Aorta (tissue), 5 donors: ENCODE measurements at places on chromosomes 7 and 10. TPM values are rescaled to one million over a fixed set of nuclear protein-coding genes. Genes with fewer than 3 reads are reported as not detected.

GRCh38 chr10:72740528-72740927 lies 48.6 kb downstream of the MCU start:
- H3K27me3 ChIP-seq = no peaks in the 10 kb centered on the region
- no peak for DNase-seq
- H3K36me3 ChIP-seq = no peaks in the 10 kb centered on the region
- no peak overlapping the region for H3K4me3 ChIP-seq
- no peak overlapping the region for H3K27ac ChIP-seq

The AMPH gene
- total RNA-seq = 6.3 TPM

DNA sequence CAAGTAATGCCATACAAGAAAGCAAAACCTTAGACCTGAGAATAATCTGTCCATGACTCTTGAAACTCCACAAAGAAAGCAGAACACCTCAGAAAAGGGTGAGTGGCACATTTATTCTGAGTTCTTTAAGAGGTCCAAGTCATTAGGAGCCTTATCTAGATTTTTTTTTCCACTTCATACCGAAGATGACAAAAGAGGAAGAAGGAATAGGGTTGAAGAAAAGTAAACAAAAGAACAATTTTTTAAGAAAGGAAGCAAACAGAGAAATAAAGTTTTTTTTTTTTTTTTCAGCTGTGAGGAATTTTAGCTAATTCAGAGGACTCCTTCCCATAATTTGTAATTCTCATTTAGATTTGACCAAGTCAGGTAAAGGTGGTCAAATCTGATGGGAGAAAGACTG lies 13.1 kb upstream of the MTPN start:
- H3K4me3 ChIP-seq = no peak overlapping the region
- H3K27ac ChIP-seq = no peak overlapping the region
- no peaks in the 10 kb centered on the region for H3K4me1 ChIP-seq
- no peaks in the 10 kb centered on the region for H3K27me3 ChIP-seq

DNA sequence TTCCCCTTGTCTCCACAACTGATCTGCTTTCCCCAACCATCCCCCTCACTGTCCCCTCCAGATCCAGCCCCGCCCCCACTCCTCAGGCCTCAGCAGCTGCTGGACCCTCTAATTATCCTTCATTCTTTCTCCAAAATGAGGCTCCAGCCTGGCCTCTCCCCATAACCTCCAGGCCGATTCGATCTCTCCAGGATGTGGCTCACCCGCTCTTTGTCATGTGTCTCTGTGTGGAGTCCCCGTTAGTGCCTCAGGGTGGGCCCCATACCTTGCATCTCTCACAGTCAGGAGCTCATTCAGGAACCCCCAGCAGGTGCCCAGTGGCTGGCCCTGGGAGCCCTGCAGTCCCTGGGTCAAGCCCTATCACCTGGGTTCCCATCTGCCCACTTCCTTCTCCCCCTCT lies 1.3 kb downstream of the PILRA start:
- no peaks in the 10 kb centered on the region for H3K4me1 ChIP-seq
- no peak for DNase-seq
- H3K4me3 ChIP-seq = no peak overlapping the region
- no peak overlapping the region for H3K27ac ChIP-seq
- no peaks in the 10 kb centered on the region for H3K27me3 ChIP-seq

GRCh38 chr10:70094250-70094649 lies 38.4 kb downstream of the AIFM2 start:
- H3K36me3 ChIP-seq = peaks cover 2% of the 10 kb centered on the region
- H3K27me3 ChIP-seq = no peaks in the 10 kb centered on the region
- no peak overlapping the region for H3K27ac ChIP-seq
- no peak overlapping the region for H3K4me3 ChIP-seq

DNA sequence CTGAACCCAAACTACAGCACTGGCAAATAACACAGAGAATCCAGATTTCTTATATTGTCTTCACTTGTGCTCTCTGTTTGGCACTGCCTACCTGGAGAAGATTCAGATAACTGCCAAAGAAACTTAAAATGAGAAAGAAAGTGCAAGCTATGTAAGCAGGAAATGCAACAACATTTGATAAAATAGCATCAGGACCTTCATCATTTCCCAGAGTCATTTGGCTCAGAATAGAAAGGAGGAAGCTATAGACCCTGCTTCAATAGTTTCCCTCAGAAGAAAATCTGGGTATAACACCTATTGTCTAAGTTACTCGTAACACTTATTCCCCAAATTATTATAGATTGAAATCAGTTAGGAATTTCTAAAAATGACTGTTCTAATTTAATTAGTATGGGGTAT lies 56.2 kb downstream of the CC2D2B start:
- H3K36me3 ChIP-seq = no peaks in the 10 kb centered on the region
- H3K27ac ChIP-seq = no peak overlapping the region
- no peaks in the 10 kb centered on the region for H3K27me3 ChIP-seq
- DNase-seq = no peak
- H3K4me1 ChIP-seq = no peaks in the 10 kb centered on the region
- no peak overlapping the region for H3K4me3 ChIP-seq

DNA sequence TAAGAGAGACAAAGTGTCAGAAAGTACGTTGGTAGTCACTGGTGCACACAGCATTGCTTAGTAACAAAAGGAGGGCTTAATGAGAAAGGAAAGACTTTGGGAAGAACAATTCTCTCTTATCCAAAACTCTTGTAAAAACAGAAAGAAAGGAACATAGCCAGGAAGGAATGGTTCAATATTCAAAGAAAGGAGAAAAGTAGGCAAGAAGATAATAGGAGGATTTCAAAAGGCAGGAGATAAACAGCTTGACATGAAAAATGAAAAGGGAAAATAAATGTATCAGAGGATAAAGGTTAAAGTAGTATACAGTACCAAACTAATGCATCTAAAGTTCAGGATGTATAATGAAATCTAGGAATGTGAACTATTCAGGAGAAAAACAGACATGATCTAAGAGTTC lies 20.1 kb downstream of the ZFAND4 start:
- H3K4me3 ChIP-seq = no peak overlapping the region
- no peak overlapping the region for H3K27ac ChIP-seq
- H3K4me1 ChIP-seq = no peaks in the 10 kb centered on the region
- H3K36me3 ChIP-seq = no peaks in the 10 kb centered on the region
- H3K27me3 ChIP-seq = no peaks in the 10 kb centered on the region

The CALHM3 gene
- total RNA-seq = not detected

DNA sequence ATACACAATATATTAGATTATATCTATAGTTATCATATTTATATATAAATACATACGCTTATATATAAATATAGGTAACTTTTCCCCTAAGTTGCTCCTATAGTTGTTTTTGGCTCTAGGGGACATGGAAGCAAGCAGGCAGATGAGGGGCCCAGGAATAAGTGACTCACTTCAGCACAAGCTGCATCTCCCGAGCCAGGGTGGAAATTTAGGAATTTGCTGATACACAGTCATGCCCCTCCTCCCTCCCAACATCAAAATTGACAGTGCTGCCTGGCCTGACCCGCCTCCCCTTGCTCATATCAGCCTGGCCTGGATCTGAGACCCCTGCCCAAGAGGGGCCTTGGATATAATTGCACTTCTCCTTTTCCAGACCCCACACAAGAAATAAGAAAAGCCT lies 33.8 kb downstream of the MKI67 start:
- no peak overlapping the region for H3K4me3 ChIP-seq
- no peaks in the 10 kb centered on the region for H3K4me1 ChIP-seq
- H3K27me3 ChIP-seq = no peaks in the 10 kb centered on the region
- no peaks in the 10 kb centered on the region for H3K36me3 ChIP-seq

- no peaks in the 10 kb centered on the region for H3K36me3 ChIP-seq
- H3K4me1 ChIP-seq = no peaks in the 10 kb centered on the region
- H3K4me3 ChIP-seq = no peak overlapping the region
Measured at GRCh38 chr7:37781156-37781555, 67.2 kb upstream of the NME8 start.

DNA sequence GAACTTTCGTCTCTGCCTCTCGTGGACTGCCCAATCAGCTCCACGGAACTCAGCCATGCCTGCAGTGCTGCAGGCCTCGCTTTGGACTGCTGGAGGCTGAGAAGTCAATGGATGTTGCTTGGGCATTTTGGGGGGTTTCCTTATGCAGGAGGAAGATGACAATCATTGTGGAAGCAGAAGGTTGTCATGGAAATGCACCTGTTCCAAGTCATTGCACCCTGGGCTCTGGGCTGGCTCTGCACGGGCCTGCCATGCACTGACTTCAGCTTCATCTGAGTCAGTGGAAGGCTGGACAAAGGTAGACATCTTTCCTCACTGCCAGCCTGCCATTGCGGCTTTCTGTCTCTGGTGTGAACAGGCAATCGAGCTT lies 217.3 kb downstream of the RPS24 start:
- H3K27me3 ChIP-seq = no peaks in the 10 kb centered on the region
- no peak for DNase-seq
- H3K4me1 ChIP-seq = no peaks in the 10 kb centered on the region
- H3K4me3 ChIP-seq = no peak overlapping the region

The PIP gene
- total RNA-seq = not detected

- H3K4me1 ChIP-seq = no peaks in the 10 kb centered on the region
- no peak overlapping the region for H3K4me3 ChIP-seq
- H3K27me3 ChIP-seq = no peaks in the 10 kb centered on the region
- peaks cover 1% of the 10 kb centered on the region for H3K36me3 ChIP-seq
Measured at GRCh38 chr10:98384531-98385133, 30.4 kb downstream of the PYROXD2 start.

The COL13A1 gene
- total RNA-seq = 9.3 TPM

GRCh38 chr7:93018716-93019115 lies 99.1 kb downstream of the SAMD9 start:
- no peaks in the 10 kb centered on the region for H3K36me3 ChIP-seq
- H3K27me3 ChIP-seq = no peaks in the 10 kb centered on the region
- DNase-seq = no peak
- H3K27ac ChIP-seq = no peak overlapping the region
- H3K4me3 ChIP-seq = no peak overlapping the region

DNA sequence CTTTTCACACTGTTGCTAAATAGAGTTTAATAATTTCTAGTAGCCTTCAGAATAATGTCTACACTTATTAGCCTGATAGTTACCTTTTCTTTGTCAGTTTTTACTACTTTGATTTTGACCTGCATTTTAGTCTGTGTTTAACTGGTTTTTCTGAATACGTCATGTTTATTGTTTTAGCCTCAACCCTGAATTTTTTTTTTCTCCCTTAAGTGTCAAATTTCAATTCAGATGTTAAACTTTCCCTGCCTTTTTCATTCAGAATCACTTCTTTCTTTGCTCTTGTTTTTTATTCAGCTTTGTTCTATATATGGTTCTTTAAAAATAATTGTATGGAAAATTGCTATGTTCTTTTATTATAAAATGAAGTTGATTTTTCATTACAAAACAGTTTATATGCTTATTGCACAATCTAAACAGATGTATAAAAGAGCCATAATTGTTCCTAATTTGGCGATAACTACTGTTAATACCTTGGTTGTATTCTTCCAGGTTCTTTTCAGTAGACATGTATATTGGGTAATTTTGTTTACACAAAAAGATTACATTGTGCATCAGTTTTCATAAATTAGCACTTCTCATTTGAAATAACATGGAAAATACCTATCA lies 159.7 kb downstream of the ADK start:
- H3K27me3 ChIP-seq = no peaks in the 10 kb centered on the region
- H3K27ac ChIP-seq = no peak overlapping the region
- DNase-seq = no peak
- no peak overlapping the region for H3K4me3 ChIP-seq
- no peaks in the 10 kb centered on the region for H3K36me3 ChIP-seq

GRCh38 chr7:47386273-47386835 lies 195.6 kb downstream of the TNS3 start:
- no peaks in the 10 kb centered on the region for H3K36me3 ChIP-seq
- no peak overlapping the region for H3K4me3 ChIP-seq
- no peaks in the 10 kb centered on the region for H3K27me3 ChIP-seq
- no peaks in the 10 kb centered on the region for H3K4me1 ChIP-seq
- H3K27ac ChIP-seq = no peak overlapping the region
- DNase-seq = no peak

DNA sequence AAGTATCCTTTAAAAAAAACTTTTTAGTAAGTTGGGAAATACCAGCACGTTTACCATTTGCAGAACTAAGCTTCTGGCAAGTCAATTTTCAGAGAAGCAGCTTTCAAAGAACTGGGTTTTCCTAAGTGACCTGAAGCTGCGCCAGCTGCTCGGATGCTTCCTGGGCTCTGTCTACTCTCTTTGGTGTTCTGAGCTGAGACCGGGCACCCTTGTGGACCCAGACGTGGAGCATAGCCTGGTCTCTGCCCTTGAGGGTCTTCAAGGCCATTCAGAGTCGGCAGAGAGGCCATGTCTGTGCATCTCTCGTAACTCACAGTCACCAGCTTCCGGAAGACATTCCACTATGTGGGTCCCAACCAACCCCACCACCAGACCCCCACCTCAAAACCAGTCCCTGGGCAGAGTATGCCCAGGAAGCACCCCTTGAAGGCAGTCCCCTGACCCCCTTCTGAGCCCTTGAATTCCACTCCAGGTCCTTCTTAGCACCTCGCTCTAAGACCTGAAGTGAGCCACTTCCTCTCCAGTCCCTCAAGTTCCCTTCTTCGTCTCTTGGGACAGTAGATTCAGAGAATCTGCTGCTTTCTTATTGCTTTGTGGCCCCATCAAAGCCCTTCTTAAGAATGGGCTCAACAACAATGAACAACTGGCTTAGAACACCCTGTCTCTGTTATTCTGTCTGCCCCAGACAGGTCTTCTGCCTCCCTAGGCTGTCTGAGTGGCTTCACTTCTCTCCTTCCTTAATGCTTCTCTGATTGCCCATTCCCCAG lies 8.5 kb downstream of the CALML5 start:
- no peaks in the 10 kb centered on the region for H3K4me1 ChIP-seq
- no peak overlapping the region for H3K4me3 ChIP-seq
- H3K36me3 ChIP-seq = no peaks in the 10 kb centered on the region
- no peak for DNase-seq
- H3K27me3 ChIP-seq = no peaks in the 10 kb centered on the region

- H3K36me3 ChIP-seq = no peaks in the 10 kb centered on the region
- no peak overlapping the region for H3K27ac ChIP-seq
- no peak for DNase-seq
- no peaks in the 10 kb centered on the region for H3K4me1 ChIP-seq
Measured at GRCh38 chr7:27124902-27125689, 5.5 kb downstream of the HOXA4 start.

The LRRD1 gene
- total RNA-seq = 0.51 TPM

DNA sequence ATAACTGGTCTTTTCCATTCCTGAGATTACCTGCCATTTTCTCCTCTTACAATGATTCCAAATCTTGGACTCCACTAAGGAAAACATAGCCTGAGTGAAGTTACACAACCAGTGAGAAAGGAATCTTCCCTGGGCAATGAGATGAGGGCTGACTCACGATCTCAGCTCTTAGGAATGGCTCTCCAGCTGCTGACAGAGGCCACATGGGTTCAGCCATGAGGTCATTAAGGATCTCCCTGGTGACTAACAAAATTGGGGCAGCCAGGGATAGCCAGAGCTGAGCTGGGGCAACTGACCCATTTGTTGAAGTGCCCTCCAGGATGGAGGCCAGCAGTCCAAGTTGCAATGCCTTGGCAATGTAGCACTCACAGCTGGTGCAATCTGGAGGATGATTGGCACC lies 78.7 kb upstream of the MKLN1 start:
- no peaks in the 10 kb centered on the region for H3K36me3 ChIP-seq
- no peaks in the 10 kb centered on the region for H3K27me3 ChIP-seq
- H3K4me3 ChIP-seq = no peak overlapping the region
- peaks cover 4% of the 10 kb centered on the region for H3K4me1 ChIP-seq
- H3K27ac ChIP-seq = no peak overlapping the region

GRCh38 chr10:122740640-122741039 lies 41.0 kb upstream of the C10orf120 start:
- no peaks in the 10 kb centered on the region for H3K4me1 ChIP-seq
- no peaks in the 10 kb centered on the region for H3K27me3 ChIP-seq
- DNase-seq = no peak
- H3K4me3 ChIP-seq = no peak overlapping the region
- H3K27ac ChIP-seq = no peak overlapping the region
- no peaks in the 10 kb centered on the region for H3K36me3 ChIP-seq
